ENCODE measurements at places on chromosomes 1 and 21. TPM values are rescaled to one million over a fixed set of nuclear protein-coding genes. Genes with fewer than 3 reads are reported as not detected.
A peak's percentile ranks its signal among the peaks of the same experiment; 100 is the strongest.

The PLPP3 gene
- total RNA-seq = 164 TPM

The CFHR5 gene
- not detected for total RNA-seq

DNA sequence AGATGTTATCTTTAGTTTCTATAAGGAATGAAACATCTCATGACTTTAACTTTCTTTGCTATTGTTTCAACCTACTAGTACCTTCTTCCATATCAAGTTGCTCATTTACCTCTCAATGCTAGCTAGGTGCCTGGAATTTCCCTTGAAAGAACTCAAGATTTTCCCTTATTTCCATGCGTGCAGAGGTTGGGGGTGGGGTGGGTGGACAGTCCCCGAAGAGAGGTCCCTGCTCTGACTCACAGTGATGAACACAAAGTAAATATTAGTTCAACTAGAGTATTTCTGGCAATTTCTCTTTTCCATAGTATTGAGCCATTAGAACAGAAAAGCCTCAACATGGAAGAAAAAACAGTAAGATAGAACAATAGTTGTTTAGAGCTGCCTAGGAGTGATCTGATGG, 239.0 kb upstream of the ZP4 start:
- no peaks in the 10 kb centered on the region for H3K27me3 ChIP-seq
- no peaks in the 10 kb centered on the region for H3K36me3 ChIP-seq
- no peak overlapping the region for H3K27ac ChIP-seq
- H3K4me1 ChIP-seq = no peaks in the 10 kb centered on the region

DNA sequence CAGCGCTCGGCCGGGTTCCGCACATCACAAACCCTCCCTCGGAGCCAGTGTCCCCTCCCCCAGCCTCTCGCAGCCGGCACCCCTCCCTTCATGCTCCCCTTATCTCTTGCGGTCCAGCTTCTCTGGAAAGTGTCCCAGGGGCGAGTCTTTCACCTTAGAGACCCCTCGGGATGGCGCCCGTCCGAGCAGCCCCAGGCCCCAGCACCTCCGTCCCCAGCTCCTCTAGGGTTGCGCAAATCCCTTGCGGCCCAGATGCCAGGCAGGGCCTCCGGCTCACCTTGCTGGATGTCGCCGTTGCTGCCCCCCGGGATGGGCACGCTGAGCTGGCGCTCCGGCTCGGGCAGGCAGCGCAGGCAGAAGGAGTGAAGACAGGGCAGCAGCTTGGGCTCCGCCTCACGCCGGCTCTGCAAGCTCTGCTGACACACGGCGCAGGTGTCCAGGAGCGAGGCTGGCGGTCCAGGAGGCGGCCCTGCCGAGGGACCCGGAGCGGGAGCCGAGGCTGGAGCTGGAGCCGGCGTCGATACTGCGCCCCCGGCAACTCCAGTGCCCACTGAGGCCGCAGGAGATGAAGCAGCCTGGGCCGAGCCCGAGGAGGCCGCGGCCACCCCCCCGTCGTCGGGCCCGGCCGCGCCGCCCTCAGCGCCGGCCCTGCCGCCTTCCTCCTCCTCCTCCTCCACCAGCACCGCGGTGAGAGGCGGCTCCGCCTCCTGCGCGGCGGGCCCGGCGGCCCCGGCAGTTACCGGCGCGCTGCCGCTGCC, 550 bp downstream of the TRIM33 start:
- H3K27ac ChIP-seq = peak overlapping the region; percentile 99
- H3K4me1 ChIP-seq = peaks cover 23% of the 10 kb centered on the region
- H3K36me3 ChIP-seq = no peaks in the 10 kb centered on the region
- no peaks in the 10 kb centered on the region for H3K27me3 ChIP-seq
- peak overlapping the region; percentile 89 for H3K4me3 ChIP-seq

GRCh38 chr1:162220009-162220539, 150.6 kb downstream of the NOS1AP start:
- no peaks in the 10 kb centered on the region for H3K36me3 ChIP-seq
- H3K27ac ChIP-seq = no peak overlapping the region
- no peak for DNase-seq
- H3K27me3 ChIP-seq = no peaks in the 10 kb centered on the region
- H3K4me1 ChIP-seq = peaks cover 3% of the 10 kb centered on the region

All from thoracic aorta (tissue), 2 donors.